ENCODE measurements at places on chromosomes 2 and 18.

- peak; percentile 51 for DNase-seq
Measured at GRCh38 chr2:11642972-11643371, 27.0 kb downstream of the NTSR2 start.

DNA sequence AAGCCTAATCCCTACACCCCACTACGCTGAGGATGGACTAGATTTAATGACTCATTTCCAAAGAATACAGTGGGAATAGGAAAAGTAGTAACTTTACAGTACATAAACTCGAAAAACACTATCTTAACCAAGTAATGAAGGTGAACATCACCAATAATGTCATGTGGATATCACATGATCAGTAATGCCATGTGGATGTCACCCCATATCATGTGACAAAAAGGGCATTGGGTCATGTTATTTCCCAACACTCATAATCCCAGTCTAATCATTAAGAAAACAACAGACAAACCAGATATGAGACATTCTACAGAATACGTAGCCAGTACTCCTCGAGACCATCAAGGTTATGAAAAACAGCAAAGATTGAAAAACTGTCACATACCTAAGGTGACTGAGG is 667.3 kb upstream of the CRIM1 start:
- DNase-seq, result no peak

GRCh38 chr2:85605406-85606115 is 3.1 kb upstream of the TMEM150A start:
- no peak for DNase-seq

DNA sequence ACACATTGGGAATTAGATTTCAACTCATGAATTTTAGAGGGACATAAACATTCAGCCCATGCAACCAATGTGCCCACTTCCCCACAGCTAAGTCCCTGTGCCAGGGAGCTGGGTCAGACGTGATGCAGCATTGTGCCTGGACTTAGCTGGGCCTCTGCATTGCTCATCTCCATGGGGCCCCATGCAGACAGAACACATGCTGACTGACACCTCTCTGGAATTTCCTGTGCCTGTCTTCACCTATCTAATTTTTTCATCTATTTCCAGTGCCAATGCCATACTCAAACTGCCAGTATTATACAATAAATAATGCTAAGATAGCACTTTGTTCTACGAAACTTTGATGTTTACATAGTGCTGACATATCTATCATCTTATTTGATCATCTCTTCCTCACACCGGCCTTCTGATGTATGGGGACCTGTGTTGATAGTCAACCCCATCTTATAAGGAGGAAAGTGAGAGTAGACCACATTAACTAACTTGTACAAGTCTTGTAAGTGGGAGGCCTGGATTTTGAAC is 92.2 kb downstream of the CDC42EP3 start:
- no peak for DNase-seq

GRCh38 chr18:59479776-59480175 is 120.7 kb upstream of the LMAN1 start:
- DNase-seq, result no peak
